ENCODE measurements at places on chromosomes 1 and 21. TPM values are rescaled to one million over a fixed set of nuclear protein-coding genes. Genes with fewer than 3 reads are reported as not detected.

MAP3K21 gene
- total RNA-seq: 10.5 TPM

WDR47 gene
- 8.2 TPM for total RNA-seq

SHE gene
- 0.16 TPM for total RNA-seq

EFNA3 gene
- 8.4 TPM for total RNA-seq

DLGAP3 gene
- 0.22 TPM for total RNA-seq

OR2T33 gene
- not detected for total RNA-seq

STYXL2 gene
- total RNA-seq: not detected

FMO2 gene
- not detected for total RNA-seq

ILDR2 gene
- total RNA-seq: 0.03 TPM

RAB7B gene
- 1.6 TPM for total RNA-seq

MTMR11 gene
- 6.5 TPM for total RNA-seq

NHLH1 gene
- total RNA-seq: 0.38 TPM

TMEM200B gene
- 0.18 TPM for total RNA-seq

ZSCAN20 gene
- 1.7 TPM for total RNA-seq

PIK3CD gene
- total RNA-seq: 7.8 TPM

PLA2G2F gene
- total RNA-seq: not detected

DIRAS3 gene
- 1.0 TPM for total RNA-seq

HFM1 gene
- not detected for total RNA-seq

ERICH3 gene
- not detected for total RNA-seq
